ENCODE measurements at places on chromosomes 7 and 10.

DNA sequence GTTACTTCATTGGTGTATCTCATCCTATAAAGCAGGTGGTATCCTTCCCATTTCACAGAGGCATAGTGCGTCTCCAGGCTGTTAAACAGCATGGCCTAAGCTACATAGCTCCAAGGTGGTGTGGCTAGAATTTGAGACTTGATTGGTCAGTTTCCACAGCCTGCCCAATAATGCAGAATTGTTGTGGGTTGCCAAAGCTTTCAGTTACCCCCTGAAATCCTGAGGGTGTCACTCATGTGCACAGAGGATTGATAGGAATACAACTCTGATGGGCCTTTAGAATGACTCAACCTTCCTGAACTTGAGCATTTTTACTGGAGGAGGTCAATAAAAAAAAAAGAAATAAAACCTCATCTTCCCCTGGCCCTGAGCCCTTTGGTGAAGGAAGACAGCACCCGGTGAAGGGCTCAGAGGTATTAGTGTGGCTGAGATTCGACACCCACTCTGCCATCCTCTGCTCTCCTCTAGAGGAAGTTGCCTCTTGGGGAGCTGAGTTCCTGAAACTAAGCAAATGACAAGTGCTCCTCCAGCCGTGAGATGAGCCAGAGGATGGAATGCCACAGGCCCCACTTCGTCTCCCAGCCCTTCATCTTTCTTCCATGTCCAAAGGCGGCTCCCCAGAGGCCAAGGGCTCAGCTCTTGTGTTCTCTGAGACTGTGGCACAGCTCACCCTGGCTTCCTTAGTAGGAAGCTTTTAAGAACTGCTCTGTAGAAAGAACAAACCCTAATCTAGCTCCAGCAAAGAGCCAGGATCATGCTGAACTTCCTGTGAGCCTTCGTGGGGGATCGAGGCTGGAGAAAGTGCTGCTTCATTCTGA lies 1.0 kb downstream of the ACSL5 start:
- DNase-seq, result no peak

GRCh38 chr10:113488186-113488585 lies 64.7 kb upstream of the HABP2 start:
- DNase-seq, result no peak

DNA sequence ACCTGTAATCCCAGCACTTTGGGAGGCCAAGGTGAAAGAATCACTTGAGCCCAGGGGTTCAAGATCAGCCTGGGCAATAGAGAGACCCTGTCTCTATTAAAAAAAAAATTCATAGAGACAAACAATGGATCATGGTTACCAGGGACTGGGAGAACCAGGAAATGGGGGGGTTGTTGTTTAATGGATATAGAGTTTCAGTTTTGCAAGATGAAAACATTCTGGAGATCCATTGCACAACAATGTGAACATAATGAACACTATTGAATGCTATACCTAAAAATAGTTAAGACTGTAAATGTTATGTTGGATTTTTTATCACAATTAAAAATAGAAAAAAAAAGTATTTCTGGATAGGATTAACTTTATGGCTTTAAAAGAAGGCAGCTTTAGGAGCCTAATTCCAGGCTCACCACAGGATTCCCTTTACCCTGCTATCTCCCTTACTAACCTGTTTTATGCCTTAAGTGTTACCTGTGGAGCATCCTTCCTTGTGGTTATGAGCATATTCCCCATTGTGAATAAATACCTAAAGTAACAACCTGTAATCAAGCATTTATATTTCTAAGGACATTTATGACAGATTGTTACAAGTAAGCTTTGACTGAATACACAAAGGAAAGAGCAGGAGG lies 45.1 kb upstream of the SGCE start:
- no peak for DNase-seq

GRCh38 chr7:134701272-134701671 lies 54.6 kb downstream of the BPGM start:
- no peak for DNase-seq

DNA sequence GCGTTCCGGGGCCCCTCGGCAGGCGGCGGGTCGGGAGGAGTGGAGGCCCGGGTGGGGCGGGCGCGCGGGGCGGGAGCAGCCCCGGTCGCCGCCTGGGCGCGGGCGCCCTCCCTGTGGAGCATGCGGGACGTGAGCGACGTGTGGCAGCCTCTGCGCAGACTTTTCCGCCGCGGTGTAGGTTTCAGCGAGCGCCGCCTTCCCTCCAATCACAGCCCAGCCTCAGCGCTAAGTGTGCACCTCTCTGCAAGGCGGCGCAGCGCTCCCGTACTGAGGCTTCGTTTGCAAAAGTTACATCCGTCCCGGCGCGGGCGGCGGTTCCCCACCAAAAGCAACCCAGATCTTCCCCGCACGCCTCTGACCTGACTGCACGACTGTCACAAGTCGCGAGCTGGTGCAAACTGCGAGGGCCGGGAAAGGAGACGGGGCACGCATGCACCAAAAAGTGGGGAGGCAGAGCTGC lies 1.2 kb upstream of the PFKFB3 start:
- peak; percentile 72 for DNase-seq

GRCh38 chr10:91689731-91690168 lies 56.9 kb upstream of the PPP1R3C start:
- no peak for DNase-seq

DNA sequence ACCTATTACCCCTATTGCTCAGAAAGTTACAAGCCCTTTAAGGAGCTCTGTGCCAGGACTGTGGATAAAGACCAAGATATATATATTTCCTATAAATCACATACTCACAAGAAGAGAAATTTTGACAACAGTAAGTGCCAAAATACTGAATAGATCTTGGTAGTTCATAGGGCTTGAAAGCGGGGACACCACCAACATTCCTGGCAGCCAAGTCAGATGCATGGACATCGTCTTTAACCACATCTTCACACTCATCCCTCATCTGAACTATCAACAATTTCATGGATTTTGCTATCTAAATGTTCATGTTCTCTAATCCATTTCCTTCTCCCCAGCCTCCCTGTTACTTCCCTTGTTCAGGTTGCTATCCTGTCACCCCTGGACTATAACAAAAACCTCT lies 67.5 kb upstream of the LRRC17 start:
- DNase-seq, result no peak

GRCh38 chr7:105920766-105921165 lies 42.3 kb upstream of the CDHR3 start:
- DNase-seq, result no peak

DNA sequence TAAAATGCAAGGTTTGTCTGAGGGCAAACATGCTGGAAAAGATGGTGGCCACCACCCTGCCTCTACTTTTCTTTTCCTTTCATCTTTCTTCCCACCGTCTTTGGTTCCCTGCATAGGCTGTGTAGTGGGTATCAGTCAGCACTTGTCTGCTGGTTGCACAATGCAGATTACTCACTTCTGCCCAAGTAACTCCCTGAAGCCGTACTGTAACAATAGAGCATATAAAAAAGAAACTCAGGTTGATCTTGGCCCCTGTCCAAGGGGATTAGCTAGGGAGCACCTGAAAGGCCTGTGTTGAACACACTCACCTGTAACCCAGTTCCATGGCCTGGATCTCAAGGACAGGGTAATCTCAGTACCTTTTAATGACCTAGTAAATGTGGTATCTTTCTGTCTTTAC lies 533.0 kb upstream of the GALNT17 start:
- DNase-seq, result no peak

- no peak for DNase-seq
Measured at GRCh38 chr7:85669225-85669624, 482.4 kb upstream of the SEMA3D start.

GRCh38 chr7:45026984-45027773 lies 27.2 kb downstream of the CCM2 start:
- DNase-seq, result no peak

DNA sequence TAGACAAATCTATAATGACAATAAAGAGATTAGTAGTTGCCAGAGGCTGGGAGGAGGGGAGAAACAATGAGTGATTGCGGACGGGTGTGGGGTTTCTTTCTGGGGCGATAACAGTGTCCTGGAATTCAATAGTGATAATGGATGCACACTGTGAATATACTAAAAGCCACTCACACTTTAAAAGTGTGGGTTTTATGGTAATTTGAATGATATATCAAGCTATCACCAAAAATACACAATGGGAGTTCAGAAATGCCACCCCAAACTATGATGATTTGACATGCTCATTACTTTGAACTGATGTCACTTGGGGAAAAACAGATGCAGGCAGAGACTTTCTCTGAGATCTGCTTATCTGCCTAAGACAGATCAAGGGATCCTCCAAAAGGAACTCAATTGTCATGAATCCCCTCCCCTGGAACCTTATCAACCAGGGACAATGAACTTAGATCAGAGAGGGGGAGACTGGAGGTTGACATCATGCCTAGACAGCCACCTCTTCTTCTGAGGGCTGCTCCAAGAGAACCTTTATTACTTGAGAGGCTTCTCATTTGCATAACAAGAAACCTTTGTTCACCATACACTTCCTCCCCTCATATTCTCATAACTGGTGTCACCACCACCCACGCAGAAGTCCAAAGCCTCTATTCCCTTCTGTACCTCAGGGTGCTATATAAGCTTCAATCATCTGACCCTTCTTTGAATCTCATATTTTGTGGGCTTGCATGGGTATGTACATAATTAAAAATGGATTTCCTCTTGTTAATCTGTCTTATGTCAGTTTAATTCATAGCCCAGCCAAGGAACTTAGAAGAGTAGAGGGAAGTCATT lies 14.8 kb upstream of the ZC3HAV1 start:
- no peak for DNase-seq

DNA sequence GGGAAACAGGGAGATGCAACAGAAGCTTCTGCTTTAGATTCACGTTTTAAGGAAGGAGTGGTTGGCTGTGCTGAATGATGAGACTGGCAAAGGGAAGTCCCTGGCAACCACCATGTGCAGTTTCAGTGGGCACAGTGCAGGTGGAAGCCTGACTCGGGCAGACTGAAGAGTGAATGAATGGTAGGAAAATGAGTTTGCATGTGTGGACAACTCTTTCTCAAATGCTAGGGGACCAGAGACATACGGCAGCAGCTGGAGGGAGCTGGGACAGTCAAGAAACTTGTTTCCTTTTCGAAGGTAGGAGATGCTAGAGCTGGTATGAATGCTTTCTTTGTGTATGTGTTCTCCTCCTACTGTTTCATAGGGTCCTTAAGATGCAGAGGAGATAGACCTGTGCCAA lies 29.0 kb downstream of the PODXL start:
- no peak for DNase-seq

DNA sequence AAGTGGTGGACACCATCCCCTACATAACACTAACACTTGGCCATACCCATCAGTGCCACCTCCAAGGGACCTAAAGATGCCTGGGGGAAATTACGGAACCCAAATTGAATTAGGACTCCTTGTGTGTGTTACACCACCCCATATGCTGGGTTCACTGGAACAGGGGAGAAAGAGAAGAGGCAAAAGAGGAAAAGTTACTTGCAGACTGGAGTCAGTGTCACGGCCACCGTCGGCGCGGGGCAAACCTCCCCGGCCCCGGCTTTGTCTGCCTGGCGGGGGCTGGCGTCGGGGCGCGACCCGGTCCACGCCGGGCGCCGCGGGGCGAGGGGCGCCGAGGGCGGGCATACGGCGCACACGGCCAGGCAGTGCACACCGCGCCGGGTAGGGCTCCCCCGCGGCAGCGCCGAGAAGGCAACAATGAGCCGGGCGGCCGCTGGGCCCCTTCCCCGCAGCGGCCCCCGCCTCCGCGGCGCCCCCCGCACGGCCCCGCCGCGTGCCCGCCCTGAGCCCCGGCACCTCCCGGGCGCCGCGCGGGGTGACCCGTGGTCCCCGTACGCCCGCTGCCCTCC lies 171.1 kb downstream of the FAM107B start:
- peak; percentile 65 for DNase-seq

DNA sequence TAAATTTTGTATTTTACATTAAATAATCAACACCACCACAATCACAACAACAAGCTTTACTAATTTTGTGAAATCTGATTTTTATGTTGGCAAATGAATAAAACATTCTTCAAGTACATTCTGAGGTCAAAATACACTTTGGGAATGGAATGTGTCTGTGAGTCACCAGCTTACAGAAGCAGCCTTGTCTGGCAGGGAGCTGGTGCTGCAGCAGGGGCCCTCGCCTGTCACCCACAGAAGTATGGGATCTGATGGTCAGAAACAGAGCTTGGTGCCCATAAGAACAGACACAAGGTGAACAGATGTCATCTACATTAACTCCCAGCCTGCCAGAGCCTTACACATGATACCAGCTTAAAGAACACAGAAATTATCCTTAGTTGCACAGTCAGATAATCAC lies 496.9 kb downstream of the CCSER2 start:
- no peak for DNase-seq

- no peak for DNase-seq
Measured at GRCh38 chr7:116261904-116262303, 51.6 kb downstream of the TES start.

GRCh38 chr10:50540826-50541122 lies 83.0 kb downstream of the SGMS1 start:
- DNase-seq, result no peak

- DNase-seq, result no peak
Measured at GRCh38 chr10:32263300-32263699, 83.7 kb downstream of the EPC1 start.

GRCh38 chr7:13042605-13043236 lies 355.3 kb downstream of the ARL4A start:
- no peak for DNase-seq

DNA sequence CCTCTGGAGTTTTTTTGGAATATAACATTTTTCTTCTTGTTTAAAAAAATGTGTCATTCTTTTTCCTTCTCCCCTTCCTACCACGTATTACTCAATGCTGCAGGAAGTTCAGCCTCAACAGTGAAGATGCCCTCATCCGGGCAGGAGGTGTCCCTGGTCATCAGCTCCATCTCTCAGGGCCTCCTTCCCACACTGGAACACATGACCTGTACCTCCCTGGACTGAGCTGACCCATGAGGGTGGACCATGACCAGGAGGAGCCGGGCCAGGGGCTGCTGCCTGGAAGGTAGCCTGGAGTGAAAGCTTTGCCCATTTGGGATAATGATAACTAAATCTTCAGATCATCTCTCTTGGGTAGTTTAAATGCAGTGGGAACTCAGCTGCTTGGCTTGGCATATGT lies 316.5 kb upstream of the ZMIZ1 start:
- no peak for DNase-seq

- no peak for DNase-seq
Measured at GRCh38 chr7:98982686-98983085, 104.4 kb downstream of the TRRAP start.

All from right kidney (tissue), 9 donors.